NCI-H510A (cell line): ENCODE measurements at places on chromosomes 13 and 19.

DNA sequence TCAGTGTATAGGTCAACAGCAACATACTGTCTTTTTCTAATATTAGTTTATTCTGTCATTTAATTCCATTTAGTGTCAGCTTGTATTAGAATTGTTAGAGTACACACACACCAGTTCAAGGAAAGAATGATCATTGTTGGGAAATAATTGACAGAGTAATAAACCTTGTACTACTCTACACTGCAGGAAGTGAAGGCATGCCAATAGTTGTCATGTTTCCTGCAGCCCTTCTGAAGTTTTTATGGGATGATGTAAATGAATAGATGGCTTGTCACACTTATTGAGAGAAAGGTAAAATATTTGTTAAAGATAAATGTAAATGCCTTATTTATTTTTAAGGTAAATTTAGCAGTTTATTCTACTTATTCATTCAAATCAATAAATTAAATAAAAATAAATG is 306.9 kb upstream of the KLHL1 start:
- DNase-seq: no peak

- DNase-seq: no peak
Observed at GRCh38 chr19:14164724-14165493, 28.5 kb upstream of the ASF1B start.

GRCh38 chr13:40756042-40756441 is 14.9 kb downstream of the MRPS31 start:
- DNase-seq: no peak

- no peak for DNase-seq
Observed at GRCh38 chr19:5697022-5697889, 7.2 kb downstream of the RPL36 start.

GRCh38 chr13:94176561-94176960 is 302.9 kb downstream of the DCT start:
- no peak for DNase-seq

DNA sequence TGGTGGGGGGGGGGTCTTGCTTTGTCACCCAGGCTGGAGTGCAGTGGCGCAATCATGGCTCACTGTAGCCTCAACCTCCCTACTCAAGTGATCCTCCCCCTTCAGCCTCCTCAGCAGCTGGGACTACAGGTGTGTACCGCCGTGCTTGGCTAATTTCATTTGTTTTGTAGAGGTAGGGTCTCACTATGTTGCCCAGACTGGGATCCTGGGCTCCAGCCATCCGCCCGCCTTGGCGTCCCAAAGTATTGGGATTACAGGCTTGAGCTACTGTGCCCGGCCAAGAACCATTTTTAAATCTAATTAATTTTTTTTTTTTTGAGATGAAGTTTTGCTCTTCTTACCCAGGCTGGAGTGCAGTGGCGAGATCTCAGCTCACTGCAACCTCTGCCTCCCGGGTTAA is 18.2 kb upstream of the JUND start:
- no peak for DNase-seq

DNA sequence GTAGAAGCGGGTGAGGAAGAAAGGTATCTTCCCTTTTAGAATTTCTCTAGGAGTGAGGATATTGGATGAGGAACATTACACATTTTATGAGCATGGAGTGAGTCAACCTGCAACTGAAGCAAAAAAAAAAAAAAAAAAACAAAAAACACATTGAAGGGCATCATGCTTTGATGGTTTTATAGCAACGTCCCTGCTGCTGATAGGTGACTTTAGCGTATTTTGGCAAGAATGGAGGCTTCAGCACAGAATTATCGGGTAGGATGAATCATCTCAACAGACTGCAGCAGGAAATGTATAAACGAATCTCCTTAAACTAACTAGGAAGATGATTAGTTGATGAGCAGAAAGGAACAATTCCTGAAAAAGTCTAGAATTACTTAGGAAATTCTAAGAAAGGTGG is 1359.6 kb upstream of the ATXN8OS start:
- DNase-seq: no peak
